Neural progenitor cell (in vitro differentiated cells): ENCODE measurements at places on chromosomes 3 and 15.

DNA sequence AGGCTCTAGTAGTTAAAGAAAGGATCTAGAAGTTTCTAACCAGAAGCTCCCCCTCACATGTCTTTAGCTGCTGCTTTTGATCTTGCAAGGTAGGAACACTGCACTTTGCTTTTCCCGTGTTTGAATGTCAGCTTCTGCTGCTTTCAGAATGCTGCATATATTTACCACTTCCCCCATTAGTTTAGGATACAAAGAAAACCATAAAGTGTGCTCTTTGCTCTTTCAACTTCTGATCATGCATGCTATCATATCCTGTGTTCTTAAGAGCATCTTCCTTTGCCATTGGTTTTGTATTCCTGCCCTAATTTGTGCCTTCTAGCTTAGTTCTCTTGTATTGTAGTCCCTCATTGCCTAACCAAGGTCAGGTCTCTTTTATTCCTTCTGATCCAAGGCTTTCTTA, 43.3 kb downstream of the ZNF609 start:
- DNase-seq, result no peak

DNA sequence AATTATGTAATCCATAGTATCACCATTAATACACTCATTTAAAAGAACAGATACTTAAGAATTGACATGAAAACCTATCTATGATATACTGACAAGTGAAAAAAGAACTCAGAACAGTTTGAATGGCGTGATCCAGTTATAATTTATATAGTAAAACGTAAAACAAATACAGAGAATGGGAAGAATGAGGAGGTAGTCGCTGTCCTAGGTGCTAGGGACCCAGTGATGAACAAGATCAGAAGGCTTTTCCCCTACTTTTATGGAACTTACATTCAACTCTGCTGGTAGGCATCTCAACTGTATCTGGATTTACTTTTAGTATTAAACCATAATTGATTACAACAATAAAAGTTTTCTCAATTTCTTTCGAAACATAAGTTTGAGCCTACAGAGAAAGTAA, 31.8 kb downstream of the GSK3B start:
- DNase-seq, result no peak

GRCh38 chr3:65314269-65314668, 626.5 kb upstream of the ADAMTS9 start:
- DNase-seq, result no peak

DNA sequence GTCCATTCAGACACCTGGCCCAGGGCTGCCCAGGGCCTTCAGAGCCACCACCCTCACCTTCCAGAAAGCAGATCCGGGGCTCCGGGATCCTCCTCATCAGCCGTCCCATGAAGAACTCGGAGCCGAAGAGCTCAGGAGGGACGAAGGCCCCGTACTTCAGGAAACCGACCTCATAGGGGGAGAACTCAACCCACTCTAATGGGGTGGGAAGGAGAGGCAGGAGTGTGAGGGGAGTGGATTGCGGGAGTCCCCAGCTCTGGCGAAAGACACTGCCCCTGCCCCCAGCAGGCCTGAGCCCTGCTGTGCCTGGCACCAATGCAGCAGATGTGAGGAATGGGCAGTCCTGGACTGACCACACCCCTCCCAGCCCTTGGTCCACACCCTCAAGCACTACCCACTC, 22.6 kb downstream of the PLA2G4D start:
- no peak for DNase-seq

DNA sequence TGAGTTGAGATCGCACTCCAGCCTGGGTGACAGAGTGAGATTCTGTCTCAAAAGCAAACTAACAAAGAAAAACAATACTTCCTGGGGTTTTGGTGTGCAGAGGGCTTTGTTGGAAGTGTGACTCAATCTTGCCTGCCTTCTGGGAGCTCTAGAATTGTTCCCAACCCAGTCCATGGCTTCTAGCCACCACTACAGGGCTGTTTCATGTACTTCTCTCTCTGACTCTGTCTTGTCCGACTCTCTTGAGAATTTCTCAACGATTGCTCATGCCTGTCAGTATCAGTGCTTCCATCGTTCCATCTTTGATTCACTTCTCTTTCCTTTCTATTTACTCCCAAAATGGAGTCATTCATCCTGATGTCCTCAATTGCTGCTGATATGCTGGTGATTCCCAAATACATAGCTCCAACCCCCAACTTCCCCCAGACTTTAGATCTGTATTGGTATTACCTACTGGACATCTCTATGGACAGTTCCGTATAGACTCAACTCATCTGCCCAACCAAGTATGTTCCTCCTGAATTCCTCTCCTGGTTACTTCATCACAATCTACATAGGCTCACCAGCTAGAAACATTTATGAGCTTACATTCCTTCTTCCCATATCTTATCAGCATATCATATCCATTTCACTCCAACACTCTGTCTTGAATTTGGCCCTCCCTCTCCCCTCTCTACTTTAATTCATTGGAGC, 1.8 kb upstream of the AP2M1 start:
- DNase-seq, result no peak

- no peak for DNase-seq
Observed at GRCh38 chr3:53473422-53473821, 21.0 kb upstream of the CACNA1D start.
